ENCODE measurements at places on chromosomes 7 and 10.

- no peaks in the 10 kb centered on the region for H3K4me1 ChIP-seq
- no peak overlapping the region for H3K4me3 ChIP-seq
- no peak for DNase-seq
Observed at GRCh38 chr10:131946880-131947279, 34.8 kb downstream of the BNIP3 start.

DNA sequence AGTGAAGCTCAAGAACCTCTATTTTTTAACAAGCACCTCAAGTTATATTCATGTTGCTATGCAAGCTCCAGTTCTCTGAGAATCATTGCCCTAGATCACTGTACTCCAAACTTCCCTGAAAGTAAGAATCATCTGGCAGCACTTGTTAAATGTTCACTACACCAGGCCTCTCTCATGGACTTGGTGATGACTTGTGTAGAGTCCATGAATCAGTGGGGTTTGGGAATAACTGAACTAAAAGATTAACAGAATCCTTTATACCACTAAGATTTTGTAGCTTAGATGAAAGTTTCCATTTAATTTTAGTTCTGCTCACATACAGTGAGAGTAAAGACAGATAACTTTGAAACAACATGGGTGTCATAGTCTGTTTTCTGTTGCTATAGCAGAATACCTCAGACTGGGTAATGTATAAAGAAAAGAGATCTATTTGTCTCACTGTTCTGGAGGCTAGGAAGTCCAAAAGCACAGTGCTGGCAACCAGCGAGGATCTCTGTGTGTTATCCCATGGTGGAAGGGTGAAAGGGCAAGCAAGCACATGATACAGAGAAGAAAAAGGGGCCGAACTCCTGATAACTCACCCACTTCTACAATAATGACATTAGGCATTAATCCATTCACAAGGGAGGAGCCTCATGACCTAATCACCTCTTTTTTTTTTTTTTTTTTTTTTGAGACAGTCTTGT lies 27.9 kb upstream of the AOAH start:
- H3K4me1 ChIP-seq, result peaks cover 11% of the 10 kb centered on the region
- peaks cover 5% of the 10 kb centered on the region for H3K36me3 ChIP-seq
- no peak for DNase-seq
- no peak overlapping the region for H3K27ac ChIP-seq
- no peak overlapping the region for H3K4me3 ChIP-seq

GRCh38 chr10:10813656-10814055 lies 204.0 kb upstream of the CELF2 start:
- no peak overlapping the region for H3K27ac ChIP-seq
- no peak overlapping the region for H3K4me3 ChIP-seq
- DNase-seq, result no peak
- H3K4me1 ChIP-seq, result no peaks in the 10 kb centered on the region

DNA sequence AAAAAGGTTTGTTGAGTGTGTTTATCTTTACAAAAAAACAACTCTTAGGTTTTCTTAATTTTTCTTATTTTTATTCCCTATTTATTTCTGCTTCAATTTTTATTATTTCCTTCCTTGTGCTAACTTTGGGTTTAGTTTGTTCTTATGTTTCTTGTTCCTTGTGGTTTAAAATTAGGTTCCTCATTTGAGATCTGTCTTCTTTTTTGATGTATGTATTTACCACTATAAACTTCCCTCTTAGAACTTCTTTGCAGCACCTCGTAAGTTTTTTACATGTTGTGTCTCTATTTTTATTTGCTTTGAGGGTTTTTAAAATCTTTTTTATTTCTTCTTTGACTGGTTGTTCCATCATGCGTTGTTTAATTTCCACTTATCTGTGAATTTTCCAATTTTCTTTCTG lies 1217.1 kb upstream of the CELF2 start:
- no peak overlapping the region for H3K27ac ChIP-seq
- DNase-seq, result no peak

- H3K27ac ChIP-seq, result no peak overlapping the region
- no peaks in the 10 kb centered on the region for H3K4me1 ChIP-seq
- no peak for DNase-seq
- H3K4me3 ChIP-seq, result no peak overlapping the region
- peaks cover 59% of the 10 kb centered on the region for H3K27me3 ChIP-seq
- no peaks in the 10 kb centered on the region for H3K36me3 ChIP-seq
Observed at GRCh38 chr10:96096958-96097357, 33.1 kb upstream of the ZNF518A start.

GRCh38 chr10:7513936-7514335 lies 103.1 kb upstream of the SFMBT2 start:
- H3K4me3 ChIP-seq, result no peak overlapping the region
- peaks cover 21% of the 10 kb centered on the region for H3K36me3 ChIP-seq
- H3K4me1 ChIP-seq, result peaks cover 40% of the 10 kb centered on the region
- H3K27me3 ChIP-seq, result no peaks in the 10 kb centered on the region
- H3K27ac ChIP-seq, result no peak overlapping the region

DNA sequence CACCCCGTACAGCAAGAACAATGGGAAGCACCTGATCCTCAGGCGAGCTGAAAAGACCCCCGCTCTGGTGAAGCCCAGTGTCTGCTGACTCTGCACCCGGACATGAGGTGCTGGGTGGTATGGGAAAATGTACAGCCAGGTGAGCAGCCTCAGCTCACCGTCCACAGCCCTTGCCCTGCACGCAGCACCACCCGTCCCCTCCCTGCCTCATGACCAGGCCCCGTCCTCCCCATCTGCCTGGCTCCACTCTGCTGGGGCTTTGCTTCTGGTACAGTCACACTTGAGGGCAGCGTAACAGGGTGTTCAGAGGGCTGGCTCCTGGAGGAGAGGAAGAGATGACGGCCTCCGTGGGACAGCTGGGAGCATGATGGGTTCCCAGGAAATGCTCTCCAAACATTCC lies 49.1 kb downstream of the NCAPG2 start:
- H3K36me3 ChIP-seq, result peaks cover 51% of the 10 kb centered on the region
- no peak for DNase-seq
- H3K4me3 ChIP-seq, result no peak overlapping the region
- peak overlapping the region; percentile 86 for H3K27ac ChIP-seq
- no peaks in the 10 kb centered on the region for H3K27me3 ChIP-seq

DNA sequence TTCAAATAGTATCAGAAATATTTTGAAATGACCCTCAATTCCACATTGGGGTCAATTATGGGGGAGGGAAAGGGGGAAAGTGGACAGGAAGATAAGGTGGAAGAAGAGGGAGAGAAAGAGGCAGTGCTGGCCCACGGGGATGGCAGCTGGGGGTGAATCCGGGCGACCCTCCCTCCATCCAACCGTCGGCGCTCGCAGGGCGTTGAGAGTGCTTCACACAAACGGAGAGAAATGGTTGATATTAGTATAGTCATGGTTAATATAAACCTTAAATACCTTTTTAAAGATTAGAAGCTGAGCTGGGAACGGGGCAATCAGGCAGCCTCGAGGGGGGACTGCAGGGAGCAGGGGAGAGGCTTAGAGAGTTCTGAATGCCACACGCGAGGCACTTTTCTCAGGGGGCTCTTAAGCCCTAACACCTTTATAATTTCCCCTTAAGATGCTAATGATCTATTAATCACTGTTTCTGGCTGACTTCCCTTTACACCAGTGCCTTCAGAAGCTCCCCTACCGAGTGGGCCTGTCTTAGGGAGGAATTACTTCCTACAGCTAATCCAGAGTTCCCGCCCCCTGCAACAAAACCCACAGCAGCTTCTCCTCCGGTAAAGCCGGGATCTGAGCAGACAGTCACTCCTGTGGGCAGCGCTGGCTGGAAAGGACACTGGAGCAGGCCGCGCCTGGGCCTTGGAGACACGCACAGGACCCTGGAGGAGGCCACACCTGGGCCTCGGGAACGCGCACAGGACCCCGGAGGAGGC lies 39.5 kb downstream of the PRKAG2 start:
- no peaks in the 10 kb centered on the region for H3K27me3 ChIP-seq
- no peaks in the 10 kb centered on the region for H3K36me3 ChIP-seq
- H3K4me3 ChIP-seq, result no peak overlapping the region
- peaks cover 38% of the 10 kb centered on the region for H3K4me1 ChIP-seq
- no peak for DNase-seq

GRCh38 chr7:129188372-129188891 lies at the start of gene SMO:
SMO (plus strand) TSS chr7:129188633; CDS start chr7:129189152, 519 bp downstream.
- DNase-seq, result no peak
- H3K4me3 ChIP-seq, result peak within 1 kb of the TSS; percentile 35
- H3K4me1 ChIP-seq, result peaks cover 4% of the 10 kb centered on the region
- H3K27me3 ChIP-seq, result peaks cover 55% of the 10 kb centered on the region
- H3K36me3 ChIP-seq, result no peaks in the 10 kb centered on the region

DNA sequence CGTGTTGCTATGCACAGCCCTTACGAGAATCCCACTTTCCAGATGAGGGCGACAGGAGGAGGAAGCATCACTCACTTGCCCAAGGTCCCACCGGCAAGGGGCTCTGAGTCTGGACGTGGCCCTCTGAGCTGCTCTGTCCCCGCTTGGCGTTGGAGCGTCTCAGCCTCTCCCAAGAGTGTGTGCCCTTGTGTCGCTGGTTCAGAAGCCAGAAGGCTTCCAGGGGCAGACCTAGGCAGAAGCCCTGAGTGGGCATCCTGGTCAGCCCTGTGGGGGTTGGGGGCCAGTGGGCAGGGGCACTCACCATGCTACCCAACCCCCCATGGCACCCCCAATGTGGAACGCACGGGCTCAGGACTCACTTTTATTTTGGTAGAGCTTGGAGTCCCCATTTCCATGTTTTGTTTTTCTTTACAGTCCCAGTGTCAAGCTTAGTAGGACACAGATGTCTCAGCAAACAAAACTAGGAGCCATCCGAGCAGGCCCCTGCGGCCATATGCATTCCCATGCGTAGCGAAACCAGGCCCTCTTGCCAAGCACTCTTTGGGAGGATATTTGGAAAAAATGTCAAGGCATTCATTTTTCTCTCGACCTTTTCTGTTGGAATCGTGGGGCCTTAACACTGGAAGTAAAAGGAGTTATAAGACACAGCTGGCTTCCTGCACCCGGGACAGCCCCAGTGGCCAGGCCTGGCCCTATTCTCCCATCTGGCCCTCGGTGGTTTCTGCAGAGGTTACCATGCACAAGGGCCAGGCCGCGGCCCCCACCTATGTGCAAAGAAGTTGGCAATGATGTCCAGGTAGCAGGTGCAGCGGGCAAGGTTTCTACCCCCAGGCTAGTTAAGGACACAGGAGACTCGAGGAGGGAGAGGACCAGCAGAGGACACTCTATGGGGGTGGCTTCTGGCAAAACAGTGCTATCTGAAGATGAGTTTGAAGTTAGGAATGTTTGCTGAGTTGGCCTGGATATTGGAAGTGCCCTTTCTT lies 97.0 kb downstream of the LHPP start:
- no peaks in the 10 kb centered on the region for H3K27me3 ChIP-seq
- H3K4me1 ChIP-seq, result no peaks in the 10 kb centered on the region
- no peaks in the 10 kb centered on the region for H3K36me3 ChIP-seq
- no peak overlapping the region for H3K27ac ChIP-seq

- H3K27me3 ChIP-seq, result no peaks in the 10 kb centered on the region
- no peak overlapping the region for H3K4me3 ChIP-seq
- H3K27ac ChIP-seq, result no peak overlapping the region
- no peaks in the 10 kb centered on the region for H3K36me3 ChIP-seq
Observed at GRCh38 chr10:58756130-58756719, 243.6 kb downstream of the BICC1 start.

GRCh38 chr10:23047201-23048050 lies 48.0 kb upstream of the MSRB2 start:
- no peaks in the 10 kb centered on the region for H3K36me3 ChIP-seq
- no peak overlapping the region for H3K4me3 ChIP-seq
- H3K4me1 ChIP-seq, result no peaks in the 10 kb centered on the region
- peaks cover 5% of the 10 kb centered on the region for H3K27me3 ChIP-seq
- no peak overlapping the region for H3K27ac ChIP-seq

- H3K4me1 ChIP-seq, result no peaks in the 10 kb centered on the region
- no peaks in the 10 kb centered on the region for H3K36me3 ChIP-seq
- peaks cover 10% of the 10 kb centered on the region for H3K27me3 ChIP-seq
- H3K27ac ChIP-seq, result no peak overlapping the region
- no peak for DNase-seq
Observed at GRCh38 chr10:6850452-6850851, 270.4 kb upstream of the PRKCQ start.

DNA sequence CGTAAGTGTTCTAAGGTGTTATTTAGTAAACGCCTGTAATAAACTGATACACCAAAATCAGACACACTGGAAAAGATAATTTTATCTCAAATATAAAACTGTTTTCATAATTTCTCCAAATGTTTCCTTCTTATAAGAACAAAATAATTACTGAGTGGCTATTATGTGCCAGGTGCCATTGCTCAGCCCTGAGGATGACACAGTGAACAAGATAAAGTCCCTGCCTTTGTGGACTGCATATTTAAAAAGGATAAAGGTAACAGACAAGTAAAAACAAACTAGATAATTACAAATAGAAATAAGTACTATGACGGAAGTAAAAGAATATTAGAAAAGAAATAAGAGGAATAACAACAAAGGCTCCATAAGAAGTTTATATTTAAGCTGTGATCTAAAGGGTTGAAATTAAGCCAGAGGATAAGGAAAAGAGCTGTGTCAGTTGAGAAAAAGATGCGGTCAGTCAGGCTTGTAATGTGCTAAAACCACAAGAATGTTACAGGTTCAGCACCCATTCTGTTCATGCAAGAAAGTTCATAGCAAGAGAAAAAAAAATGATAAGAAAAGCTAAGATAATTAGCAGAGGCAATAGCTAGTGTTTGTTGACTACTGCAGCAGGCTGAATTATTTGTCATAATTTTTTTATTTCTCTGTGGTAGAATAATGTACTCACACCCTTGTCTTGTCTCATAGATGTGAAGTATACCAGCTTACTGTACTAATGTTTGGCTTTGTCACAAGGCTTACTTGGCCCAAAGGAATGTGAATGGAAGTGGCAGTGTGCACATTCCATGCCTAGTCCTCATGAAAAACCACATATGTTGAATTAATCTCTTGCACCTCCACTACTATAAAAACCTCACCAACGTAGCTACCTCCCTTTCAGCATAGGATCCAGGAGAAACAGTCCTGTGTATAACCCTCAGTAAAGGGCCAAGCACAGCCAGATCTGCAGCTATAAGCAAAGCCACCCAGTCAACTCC lies 75.1 kb downstream of the CRPPA start:
- H3K27me3 ChIP-seq, result no peaks in the 10 kb centered on the region
- no peak overlapping the region for H3K27ac ChIP-seq
- H3K4me3 ChIP-seq, result no peak overlapping the region
- no peaks in the 10 kb centered on the region for H3K36me3 ChIP-seq

- no peaks in the 10 kb centered on the region for H3K27me3 ChIP-seq
- no peak overlapping the region for H3K27ac ChIP-seq
- DNase-seq, result no peak
Observed at GRCh38 chr10:99788598-99789256, 6.3 kb downstream of the ABCC2 start.

DNA sequence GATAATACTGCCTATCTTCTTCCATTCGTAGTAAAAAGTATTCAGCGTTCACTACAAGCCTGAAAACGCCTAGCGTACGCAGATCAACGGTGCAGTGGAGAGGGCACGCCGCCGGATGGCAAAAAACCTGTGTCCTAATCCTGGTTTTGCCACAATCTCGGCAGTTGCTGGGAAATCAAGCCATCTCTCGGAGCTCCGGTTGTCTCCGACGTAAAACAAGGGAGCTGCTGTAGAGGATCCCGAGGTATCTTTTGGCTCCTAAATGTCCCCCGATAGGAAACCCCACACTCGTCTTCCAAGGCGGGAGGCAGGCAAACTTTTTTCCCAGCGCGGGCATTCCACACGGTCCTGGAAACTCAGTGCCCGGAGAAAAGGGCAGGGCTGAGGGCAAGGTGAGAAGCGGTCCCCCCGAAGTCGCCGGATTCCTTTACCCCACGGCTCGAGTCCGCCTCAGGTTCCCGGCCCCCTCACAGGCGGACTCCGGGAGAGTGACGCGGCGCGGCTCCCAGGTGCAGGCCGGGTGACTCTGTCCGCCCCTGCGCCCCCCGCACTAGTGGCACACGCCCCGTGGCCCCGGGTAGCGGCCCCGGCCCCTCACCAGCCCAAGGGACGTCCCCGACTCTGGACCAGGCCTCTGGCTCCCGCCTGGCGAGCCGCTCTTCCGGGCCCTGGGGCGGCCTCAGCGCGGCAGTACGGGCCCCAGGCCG lies 649 bp downstream of the IDE start:
- H3K36me3 ChIP-seq, result peaks cover 9% of the 10 kb centered on the region
- H3K27ac ChIP-seq, result peak overlapping the region; percentile 90
- H3K4me3 ChIP-seq, result peak overlapping the region; percentile 83
- DNase-seq, result peak; percentile 46
- H3K27me3 ChIP-seq, result peaks cover 2% of the 10 kb centered on the region
